ENCODE measurements at places on chromosomes 4 and X.

- no peak for DNase-seq
These were observed 1176.8 kb downstream of the FAM133A start for GRCh38 chrX:94850811-94851210.

- DNase-seq = no peak
These were observed 4.3 kb downstream of the GK start for GRCh38 chrX:30657196-30658161.

- DNase-seq = no peak
These were observed 61.9 kb downstream of the PRKG2 start for GRCh38 chr4:81152839-81153713.

- DNase-seq = no peak
These were observed 34.1 kb downstream of the SPINK2 start for GRCh38 chr4:56787380-56787779.

DNA sequence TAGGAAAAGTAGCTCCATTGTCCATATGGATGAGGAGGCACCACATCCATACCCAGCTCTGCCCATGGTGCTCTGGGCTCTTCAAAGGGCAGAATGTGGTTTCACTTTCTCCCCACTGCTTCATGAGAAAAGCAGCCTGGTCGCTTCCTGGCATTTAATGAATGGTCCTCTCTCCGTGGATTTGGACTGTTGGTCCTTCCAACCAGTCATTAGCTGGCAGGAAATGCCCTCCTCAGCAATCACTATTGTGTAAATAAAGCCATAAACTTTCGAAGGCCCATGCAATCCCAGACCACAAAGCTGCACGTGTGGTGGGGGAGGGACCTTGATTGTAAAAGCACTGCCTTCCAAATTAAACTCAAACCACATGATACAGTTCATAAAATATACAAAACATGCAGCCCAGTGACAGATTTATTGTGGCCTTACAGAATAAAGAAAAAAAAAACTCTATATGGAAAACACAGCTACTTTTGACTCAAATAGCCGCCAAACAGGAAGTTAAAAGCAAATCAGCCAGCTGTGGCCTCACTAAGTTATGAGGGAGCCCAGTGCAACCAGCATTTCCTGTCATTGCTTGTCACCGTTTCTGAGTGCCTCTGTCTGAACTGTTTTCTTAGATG is 8.1 kb downstream of the MBNL3 start:
- peak; percentile 60 for DNase-seq

DNA sequence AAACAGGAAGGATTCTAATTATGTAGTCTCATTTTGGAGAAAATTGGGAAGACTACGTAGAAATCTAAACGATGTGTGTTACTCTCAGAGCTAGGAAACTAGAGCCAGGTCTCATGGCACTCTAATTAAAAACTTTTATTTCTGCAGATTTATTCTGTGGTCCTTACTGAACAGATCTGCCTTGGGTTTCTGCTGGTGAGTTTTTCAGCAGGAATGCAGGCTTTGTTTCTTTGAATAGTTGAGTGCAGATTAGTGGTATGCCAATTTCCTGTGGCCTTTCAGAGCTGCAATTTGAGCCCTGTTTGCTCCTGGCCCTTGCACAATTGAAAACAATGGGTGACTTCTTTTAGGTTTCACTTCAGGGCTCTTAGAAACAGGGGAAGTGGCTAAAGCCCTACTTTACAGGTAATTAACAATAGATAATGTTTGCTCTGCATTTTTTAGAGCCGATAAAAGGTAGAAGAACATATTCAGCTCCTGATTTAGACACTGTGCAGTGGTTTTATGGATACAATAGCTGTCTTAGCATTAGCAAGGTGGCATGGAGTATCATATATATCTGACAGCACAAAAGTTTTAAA is 21.8 kb downstream of the SPRY1 start:
- no peak for DNase-seq

GRCh38 chr4:79935274-79935673 is 137.8 kb downstream of the ANTXR2 start:
- DNase-seq = no peak

- DNase-seq = no peak
These were observed 415.0 kb upstream of the INTU start for GRCh38 chr4:127217586-127218229.

DNA sequence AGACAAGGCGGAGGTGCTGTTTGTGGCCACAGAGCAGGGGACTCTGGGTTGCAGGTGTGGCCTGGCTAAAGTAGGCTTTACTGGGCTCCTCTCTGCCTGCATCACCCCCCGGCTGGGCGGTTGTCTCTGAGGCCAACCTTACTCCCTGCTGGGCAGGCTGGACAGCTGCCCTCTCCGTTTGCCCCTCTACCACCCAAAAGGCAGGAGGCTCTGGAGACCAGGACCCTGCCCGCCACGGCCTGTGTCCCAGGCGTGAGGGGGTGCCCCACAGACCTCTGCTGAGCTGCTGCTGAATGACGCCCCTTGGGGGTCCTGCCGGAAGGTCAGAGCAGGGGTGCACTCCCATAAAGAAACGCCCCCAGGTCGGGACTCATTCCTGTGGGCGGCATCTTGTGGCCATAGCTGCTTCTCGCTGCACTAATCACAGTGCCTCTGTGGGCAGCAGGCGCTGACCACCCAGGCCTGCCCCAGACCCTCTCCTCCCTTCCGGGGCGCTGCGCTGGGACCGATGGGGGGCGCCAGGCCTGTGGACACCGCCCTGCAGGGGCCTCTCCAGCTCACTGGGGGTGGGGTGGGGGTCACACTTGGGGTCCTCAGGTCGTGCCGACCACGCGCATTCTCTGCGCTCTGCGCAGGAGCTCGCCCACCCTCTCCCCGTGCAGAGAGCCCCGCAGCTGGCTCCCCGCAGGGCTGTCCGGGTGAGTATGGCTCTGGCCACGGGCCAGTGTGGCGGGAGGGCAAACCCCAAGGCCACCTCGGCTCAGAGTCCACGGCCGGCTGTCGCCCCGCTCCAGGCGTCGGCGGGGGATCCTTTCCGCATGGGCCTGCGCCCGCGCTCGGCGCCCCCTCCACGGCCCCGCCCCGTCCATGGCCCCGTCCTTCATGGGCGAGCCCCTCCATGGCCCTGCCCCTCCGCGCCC is 920 bp downstream of the HTT-AS start:
- no peak for DNase-seq

GRCh38 chr4:74260036-74260435 is 48.2 kb upstream of the EPGN start:
- no peak for DNase-seq

DNA sequence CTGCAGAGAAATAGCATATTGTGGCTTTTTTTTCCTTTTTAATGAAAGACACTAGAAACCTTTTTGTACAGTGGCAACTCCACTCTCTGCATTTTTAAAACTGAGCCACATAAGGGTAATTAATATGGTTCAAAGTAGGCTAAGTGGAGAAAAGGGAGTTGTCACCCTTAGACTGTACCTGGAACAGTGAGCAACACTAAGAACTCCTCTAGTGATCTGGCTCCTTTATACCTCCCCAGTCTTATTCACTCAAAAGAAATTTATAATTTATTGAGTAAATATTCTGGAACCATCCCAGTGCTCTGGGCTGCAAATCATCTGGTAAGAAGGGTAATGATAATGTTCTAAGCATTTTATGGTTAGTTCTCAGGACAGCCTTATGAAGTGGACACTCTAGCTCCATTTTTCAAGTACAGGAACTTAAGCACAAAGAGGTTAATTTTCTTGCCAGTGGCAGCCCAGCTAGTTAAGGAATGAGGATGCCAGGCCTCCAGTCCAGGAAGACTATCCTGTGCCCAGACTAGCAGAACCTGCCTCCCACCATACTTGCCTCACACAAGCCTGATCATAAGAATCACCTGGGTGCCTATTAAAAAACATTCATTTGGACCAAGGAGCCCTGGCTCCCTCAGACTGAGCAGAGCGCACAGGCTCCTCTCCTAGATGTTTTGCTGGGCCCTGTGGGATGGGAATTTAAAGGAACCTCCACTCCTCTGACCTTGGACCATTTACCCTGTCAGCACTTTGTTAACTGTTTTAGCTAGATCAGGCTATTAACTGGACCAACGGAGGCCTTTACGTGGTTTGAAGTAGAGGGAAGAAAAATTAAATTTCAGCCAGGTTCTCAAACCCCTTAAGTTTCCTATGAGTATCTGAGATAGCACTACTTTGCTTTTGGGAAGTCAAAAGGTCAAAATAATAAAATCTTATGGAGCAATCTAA is 102.6 kb downstream of the PDE5A start:
- no peak for DNase-seq

- DNase-seq = no peak
These were observed 47.1 kb upstream of the CCSER1 start for GRCh38 chr4:90080116-90080515.

DNA sequence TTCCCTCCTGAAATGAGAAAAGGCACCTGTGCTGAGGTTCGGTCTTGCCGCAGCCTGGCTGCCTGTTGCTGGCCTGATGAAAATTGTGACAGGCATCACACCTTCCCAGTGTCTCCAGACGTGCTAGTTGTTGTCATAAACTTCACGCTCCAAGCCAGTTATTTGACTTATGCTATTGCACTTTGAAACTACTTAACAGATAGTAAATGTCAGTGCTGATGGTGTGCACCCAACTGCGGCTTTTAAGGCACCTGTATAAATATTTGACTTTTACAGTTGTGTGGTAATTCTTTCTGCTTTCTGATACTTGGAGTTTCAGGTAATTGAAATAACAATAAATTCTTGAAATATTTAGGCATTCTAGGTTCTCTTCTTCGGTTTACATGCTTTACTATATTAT is 1.8 kb downstream of the WWC2 start:
- DNase-seq = no peak

DNA sequence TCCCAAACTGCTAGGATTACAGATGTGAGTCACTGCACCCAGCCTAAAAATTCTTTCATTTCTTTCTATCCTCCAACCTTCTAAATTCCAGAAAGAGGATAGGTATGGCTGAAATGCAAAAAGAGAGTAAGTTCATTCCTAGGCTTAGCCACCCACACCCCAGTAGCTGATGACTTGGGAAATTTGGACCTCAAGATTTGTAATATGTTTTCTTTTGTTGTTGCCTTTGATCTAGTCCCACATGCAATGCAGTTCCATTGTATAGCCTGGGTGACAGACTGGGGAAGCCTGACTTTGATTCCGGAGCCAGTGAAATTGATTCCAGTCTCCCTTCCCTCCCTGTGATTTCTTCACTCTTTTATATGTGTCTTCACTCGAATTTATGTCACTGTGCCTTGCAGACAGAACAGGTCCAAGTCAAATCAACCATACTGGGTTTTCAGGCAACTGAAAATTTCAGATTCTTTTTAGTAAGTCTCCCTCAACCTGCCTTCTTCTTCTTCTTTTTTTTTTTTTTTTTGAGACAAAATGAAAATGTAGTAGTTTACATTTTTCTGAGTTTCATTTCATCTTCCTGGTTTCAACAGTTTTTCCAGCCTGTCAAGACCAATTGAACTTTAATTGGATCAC is 176.2 kb upstream of the RBPJ start:
- DNase-seq = no peak

- no peak for DNase-seq
These were observed 8.1 kb downstream of the CRMP1 start for GRCh38 chr4:5884796-5885195.

- DNase-seq = no peak
These were observed 1197.9 kb downstream of the TECRL start for GRCh38 chr4:63211375-63211774.

- DNase-seq = no peak
These were observed 115.9 kb downstream of the CPZ start for GRCh38 chr4:8708401-8709021.

DNA sequence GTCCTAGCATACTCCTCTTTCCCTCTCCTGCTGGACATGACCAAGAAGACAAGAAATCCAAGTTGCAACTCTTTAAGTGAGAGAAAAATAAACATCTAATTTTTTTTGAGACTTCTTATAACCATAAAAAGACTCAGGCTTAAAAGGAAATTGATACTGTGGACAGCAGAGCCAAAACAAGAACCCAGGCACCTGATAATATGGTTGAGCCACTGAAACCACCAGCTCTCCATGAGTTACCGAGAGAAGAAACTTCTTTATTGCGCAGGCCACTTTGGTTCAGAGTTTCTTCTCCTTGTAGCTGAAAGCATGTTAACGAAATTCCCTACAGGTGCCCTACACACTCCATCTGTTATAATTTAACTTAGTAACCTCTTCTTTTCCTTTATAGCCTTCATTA is 11.3 kb upstream of the SPCS3 start:
- no peak for DNase-seq

GRCh38 chr4:21655031-21655430 is 293.5 kb downstream of the KCNIP4 start:
- no peak for DNase-seq

DNA sequence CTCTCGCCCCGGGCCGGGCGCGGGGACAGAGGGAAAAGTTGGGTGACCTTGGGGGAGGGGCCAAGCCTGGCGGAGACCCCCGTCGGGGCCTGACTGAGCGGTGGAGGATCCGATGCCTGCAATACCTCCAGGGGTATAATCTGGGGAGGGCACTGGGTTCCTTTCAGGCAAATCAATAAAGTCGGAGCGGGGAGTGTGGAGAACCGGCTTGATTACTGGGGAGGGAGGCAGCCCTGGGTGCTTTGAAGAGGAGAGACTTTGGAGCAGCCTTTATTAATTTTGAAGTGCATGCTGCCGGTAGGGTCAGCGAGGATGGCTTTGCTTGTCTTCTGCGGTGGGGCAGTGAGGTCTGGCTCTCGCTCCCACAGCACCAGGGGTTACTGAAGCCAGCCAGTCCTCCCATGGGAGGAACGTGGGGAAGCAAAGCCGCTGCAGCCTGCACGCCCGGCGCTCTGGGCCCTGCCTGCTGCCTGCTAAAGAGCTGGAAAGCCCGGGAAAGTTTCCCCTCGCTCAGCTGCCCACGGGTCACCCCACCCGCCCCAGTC is 403 bp upstream of the LGI2 start:
- no peak for DNase-seq

- no peak for DNase-seq
These were observed 7.6 kb upstream of the OPHN1 start for GRCh38 chrX:68440940-68441339.

Data from CD8-positive, alpha-beta memory T cell (primary cell).